ENCODE measurements at places on chromosomes 4 and X.
A peak's percentile ranks its signal among the peaks of the same experiment; 100 is the strongest.

DNA sequence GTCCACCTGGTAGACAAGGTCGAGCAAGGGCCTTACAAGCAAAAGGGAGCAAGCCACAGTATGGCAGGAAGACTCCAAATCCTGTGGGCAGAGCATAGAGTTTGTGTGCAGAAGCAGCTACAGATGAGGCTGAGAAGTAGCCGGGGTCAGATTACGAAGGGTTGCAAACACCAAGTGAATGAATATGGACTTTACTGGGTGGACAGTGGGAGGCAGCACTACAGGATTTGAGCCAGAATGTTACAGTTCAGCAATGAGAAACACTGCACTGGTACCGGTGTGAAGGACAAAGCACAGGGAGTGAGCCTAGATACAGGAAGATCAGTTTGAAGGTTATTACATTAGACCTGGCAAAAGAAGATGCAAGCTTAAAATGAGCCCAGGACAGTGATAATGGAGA is 46.1 kb upstream of the HOPX start:
- DNase-seq, result no peak

DNA sequence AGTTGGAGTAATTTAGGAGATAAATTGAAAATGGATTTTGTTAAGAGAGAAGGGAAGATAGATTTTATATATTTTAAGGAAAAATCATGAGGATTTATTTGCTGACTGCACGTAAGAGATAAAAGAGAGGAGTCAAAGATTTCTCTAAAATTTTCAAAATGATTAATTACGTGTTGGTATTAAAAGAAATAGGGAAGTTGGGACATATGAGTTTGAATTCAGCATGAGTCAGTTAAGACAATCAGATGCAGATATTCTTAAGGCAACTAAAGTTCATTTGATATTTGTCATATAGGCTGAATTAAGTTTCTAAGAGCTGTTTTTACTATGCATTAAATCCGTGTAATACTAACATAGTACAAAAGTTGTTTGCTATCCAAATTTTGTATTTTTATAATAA is 46.9 kb downstream of the TET2 start:
- DNase-seq, result no peak

DNA sequence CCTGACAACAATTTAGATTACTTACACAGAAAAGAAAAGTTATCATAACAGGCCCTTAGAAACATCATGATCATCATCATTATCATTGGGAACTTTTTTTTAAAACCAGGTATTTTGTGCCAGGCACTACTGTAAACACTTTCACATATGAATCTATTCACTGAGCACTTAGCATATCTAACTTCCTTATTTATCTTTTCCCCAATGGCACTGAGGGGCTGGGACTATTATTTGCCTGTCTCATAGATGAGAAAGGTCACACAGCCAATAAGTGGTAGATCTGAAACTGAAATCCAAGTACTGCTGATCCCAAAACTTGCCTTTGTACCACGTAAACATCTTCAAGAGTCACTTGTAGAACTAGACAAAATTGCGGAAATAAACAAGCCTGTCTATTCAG is 184.2 kb upstream of the RBPJ start:
- no peak for DNase-seq

- no peak for DNase-seq
Measured at GRCh38 chr4:94714365-94715160, 43.2 kb upstream of the BMPR1B start.

DNA sequence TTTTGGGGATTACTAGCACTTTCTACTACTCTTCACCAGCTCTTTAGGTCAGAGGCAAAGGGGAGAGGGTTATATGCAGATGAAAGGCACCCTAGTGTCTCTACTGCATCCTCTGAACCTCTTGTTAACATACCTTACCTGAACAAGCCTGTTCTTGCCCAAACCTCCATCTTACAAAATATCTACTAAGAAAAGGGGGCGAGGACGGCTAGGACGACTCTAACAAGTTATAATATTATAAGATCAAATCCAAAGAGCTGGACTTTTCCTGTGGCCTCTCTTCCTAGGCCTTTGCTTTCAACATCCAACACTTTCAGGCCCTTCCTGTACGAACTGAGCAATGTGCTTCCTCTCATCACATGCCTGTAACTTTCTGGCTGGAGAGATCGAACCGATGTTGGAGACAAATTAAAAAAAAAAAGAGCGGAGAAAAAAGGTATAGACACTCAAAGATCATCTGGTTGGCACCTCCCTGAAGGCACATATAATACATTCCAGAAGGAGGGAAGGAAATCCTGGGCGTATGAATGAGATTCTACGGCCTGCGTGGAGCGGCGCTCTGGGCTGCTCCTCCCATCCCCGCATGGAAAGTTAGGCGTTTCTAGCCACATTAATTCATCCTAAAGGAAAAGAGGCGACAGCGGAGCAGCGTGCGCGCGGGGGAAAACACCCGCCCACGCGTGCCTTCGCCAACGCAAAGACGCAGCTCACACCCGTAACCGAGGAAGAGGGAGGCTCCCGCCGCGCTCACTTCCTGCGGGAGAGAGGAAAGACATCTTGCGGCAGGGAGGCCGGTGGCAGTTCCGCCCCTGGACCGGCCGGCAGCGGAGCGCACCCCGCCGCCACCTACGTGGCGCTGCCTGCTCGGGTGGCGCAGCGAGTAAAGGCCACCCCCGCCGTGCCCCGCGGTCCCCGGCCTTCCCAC is 808 bp downstream of the PRDM5 start:
- peak; percentile 6 for DNase-seq

DNA sequence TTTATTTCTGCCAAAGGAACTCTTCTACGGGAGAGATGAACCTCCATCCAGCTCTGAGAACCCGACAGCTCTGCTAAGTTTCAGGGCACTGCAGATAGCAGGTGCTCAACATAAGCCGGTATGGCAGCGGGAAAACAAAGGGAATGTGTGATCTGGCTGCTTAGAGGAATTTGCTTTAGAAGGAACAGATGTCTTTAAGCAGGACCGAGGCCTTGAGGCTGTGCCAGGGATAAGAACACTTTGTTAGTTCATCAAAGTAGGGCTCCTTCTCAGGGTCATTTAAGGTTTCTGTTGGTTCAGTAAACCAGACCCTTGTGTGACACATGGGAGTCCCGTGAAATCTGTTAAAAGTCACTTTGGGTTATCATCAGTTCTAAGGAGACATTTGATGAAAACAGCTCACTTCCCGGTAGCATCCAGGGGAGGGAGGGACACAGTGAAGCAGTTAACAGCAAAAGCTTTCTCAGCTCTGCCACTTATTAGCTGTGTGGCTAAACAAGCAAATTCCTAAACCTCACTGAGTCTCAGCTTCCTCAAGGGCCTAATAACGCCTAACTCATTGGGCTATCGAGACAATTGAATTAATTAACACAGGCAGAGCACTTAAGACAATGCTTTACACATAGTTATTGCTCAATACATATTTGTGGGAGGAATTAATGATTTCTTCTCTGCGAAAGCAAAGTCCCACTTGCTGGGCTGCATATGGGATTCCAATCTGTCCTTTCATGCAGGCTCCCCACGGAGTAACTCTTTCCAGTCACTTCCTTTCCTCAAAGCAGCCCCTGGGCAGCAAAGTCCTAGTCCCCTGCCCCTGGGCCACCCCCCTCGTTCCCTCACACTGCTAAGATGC is 2.9 kb upstream of the FTSJ1 start:
- no peak for DNase-seq

GRCh38 chr4:74120086-74120485 is 21.1 kb upstream of the CXCL2 start:
- DNase-seq, result no peak

- DNase-seq, result no peak
Measured at GRCh38 chr4:8341691-8342090, 72.1 kb downstream of the HTRA3 start.

DNA sequence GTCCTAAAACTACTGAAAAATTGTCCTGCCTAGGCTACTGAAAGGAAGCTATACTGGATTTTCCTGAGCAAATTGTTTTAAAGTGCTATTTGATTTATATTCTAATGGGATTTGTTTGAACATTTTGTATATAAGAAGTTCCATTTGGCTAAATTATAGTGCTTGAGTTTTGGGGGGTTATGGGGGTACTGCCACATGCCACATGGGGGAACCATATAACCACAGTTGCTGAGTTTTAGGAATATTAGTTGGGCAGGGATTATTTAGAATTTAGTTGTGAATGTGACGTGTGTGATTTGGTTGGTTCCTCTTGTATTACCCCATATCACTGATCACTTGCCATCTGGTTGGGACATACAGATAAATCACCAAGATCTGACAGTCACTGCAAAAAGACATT is 224.5 kb upstream of the TAPT1 start:
- no peak for DNase-seq

DNA sequence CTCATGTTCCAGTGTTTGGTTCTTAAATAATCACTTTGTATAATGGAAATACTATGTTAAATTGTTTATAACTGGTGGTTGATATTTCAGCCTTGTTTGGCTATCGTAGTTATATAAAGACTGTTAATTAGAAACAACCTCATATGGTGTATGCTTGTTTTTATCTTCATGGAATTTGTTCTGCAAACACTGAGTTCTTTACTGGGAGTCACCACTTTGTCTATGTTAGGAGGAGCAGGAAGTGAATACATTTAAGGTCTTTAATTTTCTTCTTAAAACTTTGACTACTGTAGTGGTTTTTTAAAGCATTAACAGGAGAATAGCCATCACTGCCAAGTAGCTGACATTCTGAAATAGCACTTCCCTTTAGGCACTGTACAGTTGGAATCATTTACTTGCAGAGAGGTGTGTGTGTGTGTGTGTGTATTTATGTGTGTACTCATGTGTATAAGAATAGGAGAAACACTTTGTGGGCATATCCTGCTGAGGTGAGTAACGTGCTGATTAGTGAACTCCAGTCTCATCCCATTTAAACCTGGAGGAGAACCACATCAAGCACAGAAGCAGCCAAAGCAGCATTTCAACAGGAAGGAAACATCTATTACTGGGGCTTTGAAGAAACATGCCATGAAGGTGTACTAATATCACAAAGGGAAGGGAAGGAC is 37.8 kb downstream of the TET2 start:
- no peak for DNase-seq

DNA sequence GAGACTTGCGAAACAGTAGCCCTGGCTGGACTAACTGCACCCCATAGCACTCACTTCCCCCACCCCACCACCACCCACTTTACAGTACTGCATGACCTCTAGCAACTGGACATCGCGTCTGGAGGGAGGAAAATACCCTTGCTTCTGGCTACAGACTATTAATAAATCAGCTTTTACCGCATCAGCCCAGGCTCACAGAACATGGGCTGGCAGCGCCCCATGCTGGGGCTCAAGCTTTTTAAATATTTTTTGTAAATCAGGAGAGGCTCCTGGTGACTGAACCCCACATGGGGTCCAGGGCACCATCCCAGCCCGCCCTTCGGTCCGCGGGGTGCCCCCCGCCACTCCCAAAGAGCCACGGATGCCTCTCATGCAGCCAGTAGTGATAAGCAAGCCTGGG is 2.7 kb downstream of the HS6ST2 start:
- no peak for DNase-seq

DNA sequence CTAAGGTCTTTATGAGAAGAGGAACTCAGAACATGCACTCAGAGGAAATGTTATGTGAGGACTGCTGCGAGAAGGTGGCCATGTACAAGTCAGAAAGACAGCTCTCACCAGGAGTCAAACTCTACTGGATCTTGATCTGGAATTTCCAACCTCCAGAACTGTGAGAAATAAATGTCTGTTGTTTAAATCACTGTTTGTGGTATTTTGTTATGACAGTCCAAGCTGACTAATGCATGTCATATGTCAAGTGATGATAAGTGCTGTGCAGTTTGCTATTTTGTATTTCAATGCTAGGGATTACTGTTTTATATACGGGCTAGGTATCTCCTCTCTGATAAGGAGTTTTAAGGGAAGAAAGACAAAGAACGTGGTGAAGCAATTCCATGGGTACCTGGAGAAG is 162.3 kb downstream of the CPEB2 start:
- DNase-seq, result no peak

- DNase-seq, result no peak
Measured at GRCh38 chr4:128823025-128823661, 13.6 kb downstream of the JADE1 start.

- no peak for DNase-seq
Measured at GRCh38 chr4:16642897-16643296, 255.5 kb downstream of the LDB2 start.

DNA sequence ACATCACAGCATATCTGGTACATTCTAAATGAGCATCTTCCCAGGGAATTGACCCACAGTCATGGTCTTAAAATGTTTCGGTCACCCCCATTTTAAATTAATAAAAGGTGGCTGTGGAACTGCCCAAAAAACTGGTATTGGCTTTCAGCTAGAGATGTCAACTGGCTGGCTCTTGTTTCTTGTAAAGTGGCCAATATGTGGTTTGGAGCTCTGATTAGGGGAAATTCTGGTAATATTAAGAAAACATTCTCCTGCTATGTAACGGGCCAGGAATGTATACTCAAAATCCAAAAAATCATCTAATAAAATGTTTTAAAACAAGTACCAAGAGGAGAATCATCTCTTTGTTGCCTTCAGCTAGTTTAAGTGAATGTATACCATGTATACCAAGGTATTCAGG is 62.0 kb upstream of the VCX2 start:
- no peak for DNase-seq

DNA sequence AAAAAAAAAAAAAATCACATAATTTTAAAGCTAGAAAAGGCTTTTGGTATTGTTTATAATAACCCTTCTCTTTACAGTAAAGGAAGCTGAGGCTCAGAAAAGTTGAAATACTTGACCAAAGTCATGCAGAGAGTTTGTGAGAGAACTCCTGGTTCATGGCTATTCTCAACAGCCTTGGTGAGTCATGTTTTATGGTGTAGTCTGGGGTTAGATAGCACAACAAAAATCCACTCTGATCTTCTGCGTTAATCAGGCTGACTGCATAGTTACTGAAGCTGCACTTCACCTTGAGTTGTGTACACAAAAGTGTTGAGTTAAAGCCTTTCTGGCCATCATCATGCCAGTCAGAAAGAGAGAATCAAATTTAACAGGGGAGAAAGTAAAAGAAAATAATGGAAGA is 19.3 kb upstream of the SFRP2 start:
- no peak for DNase-seq

DNA sequence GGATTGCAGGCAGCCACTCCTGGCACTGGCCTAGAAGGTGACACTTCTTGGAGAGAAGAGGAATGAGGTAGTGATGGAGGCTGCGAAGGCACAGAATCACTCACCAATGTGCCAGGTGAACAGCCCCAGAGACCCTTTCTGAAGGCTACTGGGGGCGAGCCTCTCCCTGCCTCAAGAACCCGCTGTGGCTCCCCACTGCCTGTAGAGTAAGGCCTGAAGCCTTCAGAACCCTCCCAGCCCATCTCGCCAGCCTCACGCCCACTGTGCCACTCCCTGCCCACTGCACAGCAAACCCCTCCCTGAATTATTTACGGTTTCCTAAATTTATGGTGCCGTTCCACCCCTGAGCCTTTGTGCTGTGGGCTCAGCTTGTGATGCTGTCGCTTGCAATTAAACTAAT is 24.2 kb upstream of the SORCS2 start:
- DNase-seq, result no peak
